ENCODE measurements at places on chromosomes 4 and X. TPM values are rescaled to one million over a fixed set of nuclear protein-coding genes. Genes with fewer than 3 reads are reported as not detected.

Gene XAGE2
- 2.7 TPM for total RNA-seq

Gene MTTP
- not detected for total RNA-seq

Gene EOLA2
- 23.6 TPM for total RNA-seq

Gene TAF7L
- total RNA-seq: 0.08 TPM

Gene SLC4A4
- 0.09 TPM for total RNA-seq

Gene EIF1AX
- 58.9 TPM for total RNA-seq

Gene GPR143
- total RNA-seq: not detected

Gene SPIN2A
- total RNA-seq: not detected

- DNase-seq: no peak
Measured at GRCh38 chr4:8311101-8312068, 41.8 kb downstream of the HTRA3 start.

DNA sequence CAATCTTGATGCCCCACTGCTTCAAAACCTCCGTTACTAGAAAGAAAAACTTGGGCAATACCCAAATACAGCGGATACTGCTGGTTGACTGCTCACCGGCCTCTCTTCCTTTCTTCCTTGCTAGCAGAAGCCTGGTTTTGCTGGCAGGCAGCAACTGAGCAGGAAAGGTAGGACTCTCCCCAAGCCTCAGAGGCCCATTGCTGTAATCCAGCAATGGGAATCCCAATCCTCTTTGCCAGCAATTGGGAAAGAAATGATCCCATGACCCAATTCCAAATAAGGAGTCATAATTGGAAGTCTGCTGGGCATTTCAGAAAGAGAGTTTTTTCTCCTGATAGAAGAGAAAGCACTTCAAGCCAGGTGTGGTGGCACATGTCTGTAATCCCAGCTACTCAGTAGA, 394.5 kb downstream of the BCOR start:
- no peak for DNase-seq

DNA sequence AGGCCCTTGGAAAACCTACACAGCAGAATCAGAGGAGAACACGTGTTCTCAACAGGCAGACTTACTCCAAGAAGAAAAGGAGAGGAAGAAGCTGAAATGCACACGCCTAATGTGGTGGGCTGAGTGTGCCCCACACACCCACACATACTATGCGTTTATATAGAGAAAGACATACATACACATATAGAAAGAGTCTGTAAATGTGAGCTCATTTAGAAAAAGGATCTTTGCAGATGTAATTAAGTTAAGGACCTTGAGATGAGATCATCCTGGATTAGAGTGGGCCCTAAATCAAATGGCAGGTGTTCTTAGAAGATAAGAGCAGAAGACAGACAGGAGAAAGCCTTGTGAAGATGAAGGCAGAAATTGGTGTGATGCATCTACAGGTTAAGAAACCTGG, 87.2 kb upstream of the KLF3 start:
- DNase-seq: no peak

DNA sequence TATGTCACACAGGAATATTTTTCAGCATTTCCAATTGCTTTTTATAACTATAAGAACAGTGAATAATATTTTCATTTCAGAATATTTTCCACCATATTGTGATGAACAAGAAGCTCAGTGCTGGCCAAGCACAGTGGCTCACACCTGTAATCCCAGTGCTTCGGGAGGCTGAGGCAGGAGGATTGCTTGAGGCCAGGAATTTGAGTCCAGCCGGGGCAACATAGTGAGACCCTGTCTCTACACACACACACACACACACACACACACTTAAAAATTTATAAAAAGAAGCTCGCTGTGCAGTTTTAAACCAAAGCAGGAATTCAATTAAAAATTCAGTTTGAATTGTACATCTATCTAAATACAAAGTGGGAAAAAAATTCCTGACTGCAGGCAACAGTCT, 3.2 kb downstream of the ZFYVE28 start:
- DNase-seq: no peak

GRCh38 chrX:9354918-9355317, 109.9 kb upstream of the TBL1X start:
- DNase-seq: no peak

DNA sequence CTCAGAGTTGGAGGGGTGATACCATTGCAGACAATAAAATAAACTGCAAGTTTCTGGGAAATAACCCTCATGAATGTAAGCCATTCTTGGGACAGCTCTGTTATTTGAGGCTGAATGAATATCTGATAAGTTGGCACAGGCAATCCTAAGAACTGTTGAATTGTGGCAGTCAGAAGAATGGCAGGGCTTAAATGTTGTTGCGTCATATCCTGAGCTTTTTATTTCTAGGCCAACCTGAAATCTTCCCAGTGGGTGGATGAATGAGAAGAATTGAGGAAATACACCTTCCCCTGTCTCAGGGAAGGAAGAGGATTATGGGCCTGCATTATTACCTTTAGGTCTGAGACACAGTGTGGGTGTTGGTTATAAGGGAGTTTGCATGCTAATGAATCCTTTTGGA, 64.4 kb upstream of the C4orf54 start:
- no peak for DNase-seq

Measured in SJSA1 (cell line).